ENCODE measurements at places on chromosomes 3 and 15.

- no peak for DNase-seq
Measured at GRCh38 chr3:130792246-130792645, 45.6 kb upstream of the PIK3R4 start.

DNA sequence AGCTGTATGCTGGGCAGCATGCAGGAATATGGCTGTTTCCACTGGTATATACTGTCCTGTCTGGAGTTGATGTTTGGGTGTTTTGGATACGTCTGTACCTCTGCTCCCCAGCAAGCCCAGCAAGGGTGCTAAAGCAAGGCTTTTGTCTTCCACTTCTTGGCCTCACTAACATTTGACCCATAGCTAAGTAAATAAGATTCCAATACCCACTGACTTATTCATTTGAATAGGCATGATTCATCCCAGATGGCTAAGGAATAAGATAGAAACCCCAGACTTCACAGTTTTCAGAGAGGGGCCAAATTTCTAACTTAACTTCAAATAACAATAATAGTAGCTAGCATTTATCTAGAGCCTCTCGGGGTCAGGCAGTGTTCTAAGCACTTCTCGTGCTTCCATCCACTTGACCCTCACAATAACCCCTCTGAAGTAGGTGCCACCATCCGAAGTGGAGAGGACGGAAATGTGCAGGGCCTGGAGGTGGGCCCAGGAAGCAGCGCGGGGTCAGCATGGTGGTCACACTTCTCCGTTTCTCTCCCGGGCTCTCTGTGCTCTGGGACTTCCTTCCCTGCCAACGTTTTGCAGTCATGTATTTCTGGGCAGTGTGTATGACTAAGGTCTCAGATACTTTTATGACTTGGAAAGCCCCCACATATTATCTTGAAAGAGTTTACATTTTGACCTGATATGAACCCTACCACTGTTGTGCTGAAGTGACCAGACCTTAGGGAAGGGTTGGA lies 39.3 kb downstream of the LRRK1 start:
- DNase-seq, result no peak

GRCh38 chr3:146227486-146227885 lies 23.4 kb downstream of the PLSCR4 start:
- no peak for DNase-seq

- peak; percentile 98 for DNase-seq
Measured at GRCh38 chr15:101723874-101724674, at the start of gene TARS3. TSS of gene TARS3 (minus strand) at chr15:101724473. CDS start at chr15:101724387, 86 bp downstream.

GRCh38 chr15:32120577-32121383 lies 90.5 kb downstream of the CHRNA7 start:
- DNase-seq, result no peak

DNA sequence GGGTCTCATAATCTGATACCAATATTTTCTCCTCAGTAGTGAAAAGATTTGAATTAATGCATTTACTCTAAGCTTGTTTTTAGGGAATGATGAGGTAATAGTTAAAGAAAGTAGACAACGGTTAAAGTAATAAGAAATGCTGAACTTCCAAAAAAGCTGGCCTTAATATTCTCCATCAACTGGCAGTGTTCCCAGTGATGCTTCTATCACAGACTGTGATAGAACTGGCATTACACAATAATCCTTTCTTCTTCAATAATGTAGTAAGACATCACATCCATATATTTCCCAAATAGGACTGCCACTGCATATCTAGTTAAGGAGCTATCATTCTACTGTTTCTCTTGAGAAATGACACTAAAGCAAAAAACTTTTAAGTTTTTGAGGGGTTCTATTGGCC lies 188.7 kb downstream of the IL5RA start:
- DNase-seq, result no peak

Measured in T-helper 9 cell (primary cell).